ENCODE measurements at places on chromosomes 13 and 19.
A peak's percentile ranks its signal among the peaks of the same experiment; 100 is the strongest.

DNA sequence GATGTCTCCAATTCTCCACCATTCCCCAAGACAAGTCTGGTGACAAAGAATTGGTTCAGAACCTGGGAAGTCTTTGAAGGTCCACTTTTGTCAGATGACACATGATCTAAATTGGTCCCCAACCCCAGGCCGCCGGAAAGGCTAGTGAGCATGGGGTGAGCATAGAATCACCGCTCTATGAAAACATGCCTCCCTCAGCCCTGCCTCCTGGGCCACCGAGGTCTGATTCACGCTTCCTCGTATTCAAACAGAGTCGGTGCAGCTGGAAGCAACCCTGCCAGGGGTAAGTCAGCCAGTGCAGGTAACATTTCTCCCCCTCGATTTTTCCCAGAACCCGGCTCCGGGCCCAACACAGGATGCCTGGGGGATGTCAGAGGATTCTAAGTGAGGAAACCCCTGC lies 33.9 kb upstream of the KLF2 start:
- ATAC-seq, result no peak

DNA sequence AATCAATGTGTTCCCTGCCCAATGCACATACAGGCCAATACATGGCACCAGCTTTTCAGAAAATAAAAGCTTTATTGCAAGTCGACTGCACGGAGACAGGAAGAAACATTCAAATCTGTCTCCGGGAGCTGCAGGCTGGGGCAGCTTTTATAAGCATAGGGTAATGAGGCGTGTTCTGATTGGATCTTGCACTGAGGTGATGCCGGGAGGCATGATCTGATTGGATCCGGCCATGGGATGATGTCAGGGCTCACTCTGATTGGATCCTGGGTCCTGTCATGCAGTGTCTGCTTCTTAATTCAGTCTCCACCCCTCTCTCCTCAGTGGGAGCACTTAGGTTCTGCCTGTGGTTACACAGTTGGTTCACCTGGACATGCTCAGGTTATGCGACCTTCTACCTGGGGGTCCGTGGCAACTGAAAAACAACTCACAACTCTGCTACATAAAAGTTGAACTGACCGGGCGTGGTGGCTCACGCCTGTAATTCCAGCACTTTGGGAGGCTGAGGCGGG lies 11.8 kb upstream of the FBN3 start:
- peak; percentile 92 for ATAC-seq

- ATAC-seq, result no peak
These were observed 437.0 kb downstream of the SUCLA2 start for GRCh38 chr13:47564041-47564440.

DNA sequence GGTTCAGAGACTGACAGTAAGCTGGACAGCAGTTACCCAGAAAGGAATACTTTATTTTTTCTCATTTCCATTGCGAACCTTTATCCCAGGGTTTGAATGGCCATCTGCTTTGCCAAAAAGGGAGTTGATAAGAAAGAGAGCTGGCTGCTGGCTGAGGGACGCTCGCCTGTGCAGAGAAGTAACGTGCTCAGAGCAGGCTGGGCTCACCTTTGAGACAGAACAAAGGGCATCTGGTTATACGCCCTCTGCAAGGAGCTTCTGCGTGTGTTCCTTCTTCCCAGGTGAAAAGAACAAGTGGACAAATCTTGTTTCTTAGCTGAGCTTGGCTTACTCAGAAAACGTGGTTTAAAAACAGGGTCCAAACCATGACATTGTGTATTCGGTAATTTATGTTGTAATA lies 47.4 kb downstream of the EFNB2 start:
- ATAC-seq, result no peak

DNA sequence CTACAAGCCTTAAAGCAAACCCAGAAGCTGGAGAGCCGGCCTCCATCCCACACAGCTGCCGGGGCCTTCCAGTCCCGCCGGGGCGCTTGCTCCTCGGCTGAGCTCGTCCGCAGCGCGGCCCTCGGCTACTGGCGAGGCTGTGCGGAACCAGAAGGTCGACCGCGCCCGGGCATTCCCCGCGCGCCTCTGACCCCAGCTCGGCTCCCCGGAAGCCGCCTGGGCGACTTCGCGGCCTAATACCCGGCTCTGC lies 863 bp downstream of the ANKRD10 start:
- ATAC-seq, result no peak

- no peak for ATAC-seq
These were observed 7.5 kb downstream of the IGLON5 start for GRCh38 chr19:51318687-51319648.

GRCh38 chr19:35959968-35960320 lies 23.8 kb downstream of the LRFN3 start:
- no peak for ATAC-seq

DNA sequence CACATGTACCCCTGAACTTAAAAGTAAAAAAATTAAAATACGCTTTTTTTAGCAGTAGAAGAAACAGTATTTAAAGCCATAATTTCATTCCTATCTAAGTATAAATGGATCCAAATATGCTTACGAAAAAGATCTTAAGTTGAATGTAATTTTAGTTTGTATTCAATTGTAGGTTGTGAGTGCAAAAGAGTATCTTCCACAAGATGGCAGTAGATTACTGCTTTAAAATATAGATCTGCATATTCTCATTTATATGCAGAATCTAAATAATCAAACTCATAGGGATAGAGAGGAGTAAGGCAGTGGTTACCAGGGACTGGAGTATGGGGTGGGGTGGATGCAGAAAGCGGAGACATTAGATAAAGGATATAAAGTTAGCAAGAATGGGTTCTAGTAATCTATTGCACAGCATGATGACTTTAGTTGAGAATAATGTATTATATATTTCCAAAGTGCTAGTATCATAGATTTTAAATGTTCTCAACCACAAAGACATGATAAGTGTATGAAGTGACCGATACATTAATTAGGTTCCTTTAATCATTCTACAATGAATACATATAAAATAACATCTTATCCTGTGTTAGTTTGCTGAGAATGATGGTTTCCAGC lies 14.2 kb downstream of the OR7A17 start:
- ATAC-seq, result no peak

DNA sequence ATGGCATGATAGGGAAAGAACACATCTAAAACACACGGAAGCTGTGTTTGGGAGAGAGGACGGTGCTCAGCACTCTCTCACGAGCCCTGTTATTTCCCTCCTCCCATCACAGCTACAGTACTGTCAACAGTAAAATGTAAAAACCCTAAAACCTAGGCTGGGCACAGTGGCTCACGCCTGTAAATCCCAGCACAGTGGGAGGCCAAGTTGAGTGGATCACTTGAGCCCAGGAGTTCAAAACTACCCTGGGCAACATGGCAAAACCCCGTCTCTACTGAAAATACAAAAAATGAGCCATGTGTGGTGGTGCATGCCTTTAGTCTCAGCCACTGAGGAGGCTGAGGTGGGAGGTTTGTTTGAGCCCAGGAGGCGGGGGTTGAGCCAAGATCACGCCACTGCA lies 54.8 kb downstream of the FOXO1 start:
- ATAC-seq, result no peak

DNA sequence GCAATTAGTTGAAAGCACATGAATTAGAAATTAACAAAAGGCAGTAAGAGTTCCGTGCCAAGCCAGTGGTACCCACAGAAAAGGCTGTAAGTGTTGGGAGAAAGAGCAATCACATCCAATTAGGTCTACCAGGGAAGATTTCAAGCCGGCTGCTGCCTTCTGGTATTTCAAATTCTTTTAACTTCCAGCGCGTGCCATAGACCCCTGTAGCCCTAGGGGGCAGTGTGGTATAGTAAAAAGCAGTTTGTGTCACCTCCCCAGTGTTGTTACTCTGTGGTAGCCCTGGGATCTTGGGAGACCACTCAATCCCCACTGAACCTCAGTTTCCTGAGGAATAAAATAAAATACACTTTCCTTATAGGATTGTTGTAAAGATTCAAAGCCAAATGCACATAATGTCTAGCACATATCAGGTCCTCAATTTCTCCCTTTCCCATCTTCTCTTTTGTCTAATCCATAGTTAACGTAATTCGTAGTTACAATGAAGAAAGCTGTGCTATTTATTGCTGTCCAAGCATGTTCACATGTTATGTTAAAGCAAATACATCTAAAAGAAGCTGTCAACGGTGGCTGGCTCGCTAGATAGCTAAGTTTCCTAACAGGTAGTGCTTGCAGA lies 230.2 kb downstream of the TDRD3 start:
- ATAC-seq, result no peak

DNA sequence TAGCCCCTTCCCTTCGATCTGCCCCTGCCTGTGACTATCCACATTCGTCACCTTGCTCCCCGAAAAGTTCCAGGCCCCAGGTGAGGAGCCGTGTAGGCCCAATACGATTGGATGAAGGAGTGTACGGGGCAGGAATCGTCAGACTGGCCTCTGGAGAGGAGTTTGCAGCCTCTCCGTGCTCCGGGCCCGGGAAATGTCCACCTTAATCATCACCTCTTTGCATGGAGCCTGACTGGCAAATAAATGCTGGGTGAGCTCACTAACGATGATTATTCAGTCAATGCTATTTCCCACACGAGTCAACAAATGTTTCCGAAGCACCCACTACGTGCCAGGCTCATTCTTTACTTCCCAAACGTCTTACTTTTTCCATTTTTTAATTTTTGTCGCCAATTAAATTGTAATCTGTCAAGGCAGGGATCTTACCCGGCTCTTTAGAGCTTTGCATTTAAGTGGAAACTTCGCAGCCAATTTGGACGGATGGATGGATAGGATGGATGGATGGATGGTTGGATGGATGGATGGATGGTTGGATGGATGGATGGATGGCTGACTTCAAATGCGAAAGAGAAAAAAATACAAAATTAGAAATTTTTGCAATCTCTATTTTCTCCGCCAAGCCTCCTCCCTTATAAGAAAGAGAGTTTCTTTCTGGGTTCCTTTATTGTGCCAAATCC lies 45.8 kb downstream of the TGDS start:
- peak; percentile 20 for ATAC-seq

DNA sequence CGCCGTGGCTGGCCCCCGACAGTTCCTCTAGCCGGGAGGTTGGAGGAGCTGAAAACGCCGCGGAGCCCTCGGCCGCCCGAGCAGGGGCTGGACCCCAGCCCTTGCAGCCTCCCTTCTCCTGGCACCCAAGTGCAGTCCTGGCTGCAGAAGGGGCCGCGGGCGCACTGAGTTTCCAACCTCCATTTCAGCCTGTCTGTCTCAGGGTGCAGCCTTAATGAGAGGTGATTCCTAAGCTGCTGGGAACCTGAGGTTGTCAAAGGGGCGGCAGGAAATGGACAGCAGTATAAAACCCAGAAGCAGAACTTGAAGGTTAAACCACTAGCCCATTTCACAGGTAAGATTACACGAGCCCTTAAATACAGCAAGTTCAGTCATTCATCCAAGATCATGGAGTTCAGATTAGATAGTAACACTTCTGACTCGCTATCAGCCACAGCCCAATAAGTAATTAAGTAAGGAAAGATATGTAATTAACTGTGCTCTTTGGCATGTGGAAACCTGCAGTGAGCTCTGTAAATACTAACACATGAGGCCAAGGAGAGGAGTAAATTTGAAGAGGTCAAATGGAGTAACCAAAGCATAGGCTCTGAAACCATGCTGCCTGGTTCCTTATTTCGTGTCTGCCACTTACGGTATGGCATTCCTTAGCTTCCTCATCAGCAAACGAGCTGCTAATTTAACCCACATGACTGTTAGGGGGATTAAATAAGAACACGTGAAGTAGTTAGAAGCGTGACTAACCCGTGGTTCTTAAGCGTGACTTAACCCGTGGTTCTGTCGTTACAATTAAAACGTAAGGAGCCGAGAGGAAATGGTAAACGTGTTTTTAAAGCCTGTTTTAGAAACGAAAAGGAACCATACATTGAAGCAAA lies 686 bp downstream of the SETDB2 start:
- ATAC-seq, result peak; percentile 11

GRCh38 chr19:57280962-57281400 lies 696 bp downstream of the ZNF460 start:
- no peak for ATAC-seq

GRCh38 chr19:35458731-35459391 lies 10.8 kb downstream of the FFAR2 start:
- no peak for ATAC-seq

- no peak for ATAC-seq
These were observed 11.7 kb downstream of the RFX2 start for GRCh38 chr19:6098574-6098973.

GRCh38 chr13:41494202-41494601 lies 36.9 kb downstream of the RGCC start:
- ATAC-seq, result no peak

- ATAC-seq, result peak; percentile 63
These were observed 26.4 kb upstream of the TPTE2 start for GRCh38 chr13:19587635-19588300.

- ATAC-seq, result no peak
These were observed 33.6 kb upstream of the EPHX3 start for GRCh38 chr19:15265850-15266248.

- ATAC-seq, result no peak
These were observed 16.3 kb upstream of the GTF3A start for GRCh38 chr13:27408074-27408473.

DNA sequence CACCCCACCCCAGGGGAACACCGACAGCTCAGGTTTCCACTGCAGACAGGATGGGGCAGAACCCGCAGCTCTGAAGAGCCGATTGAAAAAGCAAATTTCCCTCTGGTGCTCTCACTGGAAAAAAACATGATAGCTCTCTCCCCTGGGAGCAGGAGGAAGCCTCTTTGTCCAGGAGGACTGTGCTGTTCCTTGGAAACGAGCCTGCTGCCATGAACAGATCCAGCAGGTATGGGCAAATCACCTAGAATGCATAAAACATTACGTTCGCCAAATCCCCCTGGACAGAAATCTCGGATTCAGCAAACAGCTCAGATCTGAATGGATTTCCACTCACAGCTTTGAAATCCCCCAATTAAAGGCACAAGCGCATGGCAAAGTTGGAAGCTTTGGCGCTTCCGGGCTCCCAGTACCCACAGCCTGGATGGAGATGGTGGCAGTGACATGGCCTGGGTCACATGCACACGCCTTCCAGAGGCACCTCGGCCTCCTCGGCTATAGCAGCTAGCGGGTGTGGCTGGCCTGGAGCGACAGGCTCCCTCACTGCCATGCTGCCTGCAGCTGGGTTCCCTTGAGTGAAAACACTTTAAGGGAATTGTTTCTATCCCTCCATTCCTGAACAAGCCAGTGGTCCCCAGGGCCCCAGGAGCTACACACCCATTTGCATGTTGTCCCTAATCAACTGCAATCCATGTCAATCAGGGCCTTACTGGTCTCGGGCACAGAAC lies 59.1 kb downstream of the CEBPG start:
- ATAC-seq, result no peak

- ATAC-seq, result no peak
These were observed 144.2 kb downstream of the SPRY2 start for GRCh38 chr13:80196756-80197155.
